ENCODE measurements at places on chromosomes 2 and 18.

DNA sequence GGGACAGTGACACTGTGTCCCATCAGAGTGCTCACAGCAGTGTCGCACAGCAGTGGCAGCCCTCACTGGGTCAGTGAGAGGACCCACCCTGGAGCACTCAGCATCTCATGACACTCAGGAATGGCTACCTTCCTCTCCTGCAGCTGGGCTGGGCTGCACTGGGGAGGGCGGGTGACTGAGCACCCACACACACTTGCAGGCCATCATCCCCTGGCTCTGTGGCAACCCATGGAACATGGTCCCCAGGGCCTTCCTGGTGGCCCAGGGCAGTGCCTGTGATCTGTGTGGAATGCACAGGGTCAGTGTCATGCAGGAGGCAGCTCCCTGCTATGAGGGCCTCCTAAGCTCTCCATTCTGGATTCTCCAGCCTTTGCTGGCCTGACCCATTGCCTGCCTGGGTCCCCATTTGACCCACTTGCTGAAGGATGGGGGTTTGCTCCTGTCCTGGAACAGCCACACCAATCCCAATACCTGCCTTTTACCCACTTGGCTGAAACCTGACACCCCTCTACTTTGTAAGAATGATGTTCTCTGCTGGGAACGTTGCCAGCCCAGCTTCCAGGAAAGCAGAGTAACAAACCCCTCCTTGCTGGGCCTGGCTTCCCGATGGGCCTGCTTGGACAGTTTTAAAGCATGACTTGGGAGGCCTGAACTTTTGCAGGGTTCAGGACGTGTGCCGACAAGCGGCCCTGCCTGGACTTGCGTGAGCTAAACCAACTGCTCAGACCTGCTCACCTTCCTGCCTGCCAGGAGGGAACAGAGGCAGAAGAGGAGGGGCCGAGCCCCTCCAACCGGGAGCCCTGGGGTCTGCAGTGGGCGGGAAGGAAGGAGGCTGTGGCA is 13.7 kb downstream of the HS6ST1 start:
- no peak for DNase-seq

GRCh38 chr2:88692187-88692586 is 714 bp downstream of the RPIA start:
- DNase-seq, result peak; percentile 25

DNA sequence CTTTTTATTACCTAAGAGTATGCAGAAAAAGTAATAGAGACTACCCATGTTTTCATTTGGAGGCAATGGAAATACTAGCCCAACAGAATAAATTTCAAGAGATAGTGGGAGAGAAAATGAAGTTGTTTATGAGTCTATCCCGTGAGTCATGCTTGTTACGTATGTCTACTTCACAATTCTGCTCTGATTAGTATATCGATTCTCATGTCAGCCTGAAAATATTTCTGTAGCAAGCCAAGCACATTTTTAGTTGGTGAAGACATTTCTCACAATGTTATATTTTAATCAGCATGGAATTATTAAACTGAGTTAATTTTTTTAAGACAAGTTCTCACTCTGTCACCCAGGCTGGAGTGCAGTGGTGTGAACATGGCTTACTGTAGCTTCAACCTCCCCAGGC is 346.1 kb downstream of the RPRM start:
- DNase-seq, result no peak

DNA sequence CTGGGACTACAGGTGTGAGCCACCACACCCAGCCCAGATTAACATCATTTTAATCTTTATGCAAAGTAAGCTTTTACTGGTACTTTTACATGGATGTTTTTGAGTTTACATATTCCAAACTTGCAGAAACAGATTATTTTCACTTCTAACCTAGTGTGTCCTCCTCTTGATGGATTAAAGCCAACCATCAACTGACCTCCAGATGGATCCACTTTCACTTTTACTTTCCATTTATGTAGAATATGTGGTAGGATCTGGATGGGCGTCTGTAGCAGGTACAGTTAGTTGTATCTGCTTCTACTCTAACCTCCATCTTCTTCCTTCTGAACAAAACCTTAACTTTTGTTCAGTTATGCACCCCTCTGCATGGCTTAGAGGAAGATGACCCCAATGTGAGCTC is 264.1 kb downstream of the CDH20 start:
- DNase-seq, result no peak

- no peak for DNase-seq
Measured at GRCh38 chr2:180021850-180022249, 14.8 kb upstream of the CWC22 start.

DNA sequence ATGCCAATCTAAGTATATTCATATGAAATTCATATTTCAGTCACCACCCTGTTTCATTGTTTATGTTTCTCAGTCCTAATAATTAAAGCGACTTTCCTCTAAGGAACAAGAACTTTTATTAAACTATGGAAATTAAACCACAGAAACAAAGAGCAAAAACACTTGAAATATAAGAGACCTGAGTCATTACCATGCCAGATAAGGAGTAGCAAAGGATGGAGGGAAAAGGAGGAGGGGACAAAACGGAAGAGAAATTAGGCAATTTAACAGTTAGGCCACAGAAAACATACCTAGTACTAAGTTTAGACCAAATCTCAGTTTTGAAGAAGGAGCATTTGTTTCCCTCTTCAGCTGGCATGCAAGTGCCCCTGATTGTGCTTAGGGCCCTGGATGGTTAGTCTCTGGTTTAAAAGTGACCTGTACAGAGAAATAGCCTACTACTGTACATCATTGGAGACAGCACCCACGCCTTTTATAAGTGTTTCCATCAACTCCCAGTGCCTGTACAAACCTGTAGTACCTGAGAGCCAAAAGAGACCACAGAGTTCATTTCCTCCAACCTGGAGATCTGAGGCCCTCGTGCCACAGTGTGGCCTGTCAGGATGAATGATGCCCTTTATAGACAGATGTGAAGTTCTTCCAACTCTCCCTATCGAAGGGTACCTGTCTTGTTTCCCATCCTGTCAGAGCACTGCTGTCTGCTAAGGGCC is 74.5 kb downstream of the SPATS2L start:
- DNase-seq, result no peak

- no peak for DNase-seq
Measured at GRCh38 chr2:88658881-88659537, 31.7 kb upstream of the EIF2AK3 start.

DNA sequence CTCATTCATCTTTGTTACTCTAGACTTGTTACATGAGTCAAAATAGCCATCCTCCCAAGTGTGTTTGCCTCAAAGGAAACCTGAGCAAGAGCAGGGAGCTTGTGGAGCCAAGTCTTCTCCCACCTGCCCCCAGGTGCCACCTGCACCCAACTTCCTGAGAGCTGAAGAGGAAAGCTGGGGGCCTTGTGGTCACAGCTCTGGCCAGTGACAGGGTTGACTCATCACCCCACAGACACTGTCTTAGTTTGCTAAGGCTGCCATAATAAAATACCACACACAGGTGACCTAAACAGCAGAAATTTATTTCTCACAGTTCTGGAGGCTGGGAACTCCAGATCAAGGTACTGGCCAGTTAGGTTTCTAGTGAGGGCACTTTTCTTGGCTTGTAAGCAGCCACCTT is 99.6 kb downstream of the TPGS2 start:
- no peak for DNase-seq

DNA sequence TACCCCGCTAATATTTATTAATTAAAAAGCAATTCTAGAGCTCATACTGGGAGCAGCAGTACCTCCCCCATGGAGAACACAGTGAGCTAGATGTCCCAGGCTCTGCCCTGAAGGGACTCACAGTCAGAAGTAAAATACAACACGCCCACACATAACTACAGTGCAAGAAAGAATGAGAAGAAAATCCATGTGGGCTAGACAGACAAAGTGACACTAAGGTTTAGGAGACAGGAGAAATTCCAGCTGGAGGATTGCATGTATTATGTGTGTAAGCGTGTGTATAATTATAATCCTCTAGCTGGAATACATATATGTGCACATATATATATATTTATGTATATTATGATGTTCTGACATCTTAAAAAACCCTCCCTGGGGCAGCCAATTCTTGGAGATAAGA is 15.7 kb downstream of the SOWAHC start:
- DNase-seq, result no peak

- DNase-seq, result no peak
Measured at GRCh38 chr2:216017365-216017764, 4.0 kb upstream of the MREG start.

GRCh38 chr2:238513346-238513745 is 86.6 kb downstream of the ASB1 start:
- no peak for DNase-seq

DNA sequence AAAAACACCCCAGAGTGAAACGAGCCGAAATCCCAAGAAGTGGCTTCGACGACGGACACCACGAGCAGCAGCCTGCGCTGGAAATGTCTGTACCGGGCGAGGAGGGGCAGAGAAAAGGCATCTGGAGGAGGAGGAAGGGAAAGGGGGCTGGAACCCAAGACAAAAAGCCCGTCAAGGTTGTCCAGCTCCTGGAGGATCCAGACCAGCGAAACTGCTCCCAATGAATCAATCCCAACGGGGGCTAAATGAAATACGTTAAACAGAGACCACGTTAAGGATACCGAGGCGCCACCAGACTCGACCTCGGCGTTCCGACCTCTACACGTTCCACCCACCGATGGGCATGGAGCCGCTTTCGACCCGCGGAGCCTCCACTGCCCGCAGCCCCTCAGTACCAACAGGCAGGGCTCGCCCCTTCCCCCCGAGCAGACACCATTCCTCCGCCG is 400 bp downstream of the CCDC88A start:
- no peak for DNase-seq

DNA sequence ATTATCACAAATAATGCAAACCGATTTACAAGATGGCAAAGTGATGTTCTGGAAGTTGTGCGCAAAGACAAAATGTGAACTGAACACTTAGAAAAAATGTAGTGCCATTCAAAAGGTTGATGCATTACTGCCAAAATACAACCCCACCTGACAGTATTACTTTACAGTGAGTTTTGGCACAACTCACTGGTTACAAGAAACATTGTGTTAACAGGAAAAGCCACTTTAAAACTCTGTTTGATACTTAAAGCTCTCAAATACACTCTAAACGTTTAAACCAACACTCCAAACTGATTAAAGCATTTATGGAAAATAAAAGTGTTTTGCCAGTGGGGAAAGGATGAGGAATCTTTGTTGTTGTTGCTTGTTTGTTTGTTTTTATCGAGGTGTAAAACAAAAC is 173.4 kb upstream of the SATB2 start:
- no peak for DNase-seq

DNA sequence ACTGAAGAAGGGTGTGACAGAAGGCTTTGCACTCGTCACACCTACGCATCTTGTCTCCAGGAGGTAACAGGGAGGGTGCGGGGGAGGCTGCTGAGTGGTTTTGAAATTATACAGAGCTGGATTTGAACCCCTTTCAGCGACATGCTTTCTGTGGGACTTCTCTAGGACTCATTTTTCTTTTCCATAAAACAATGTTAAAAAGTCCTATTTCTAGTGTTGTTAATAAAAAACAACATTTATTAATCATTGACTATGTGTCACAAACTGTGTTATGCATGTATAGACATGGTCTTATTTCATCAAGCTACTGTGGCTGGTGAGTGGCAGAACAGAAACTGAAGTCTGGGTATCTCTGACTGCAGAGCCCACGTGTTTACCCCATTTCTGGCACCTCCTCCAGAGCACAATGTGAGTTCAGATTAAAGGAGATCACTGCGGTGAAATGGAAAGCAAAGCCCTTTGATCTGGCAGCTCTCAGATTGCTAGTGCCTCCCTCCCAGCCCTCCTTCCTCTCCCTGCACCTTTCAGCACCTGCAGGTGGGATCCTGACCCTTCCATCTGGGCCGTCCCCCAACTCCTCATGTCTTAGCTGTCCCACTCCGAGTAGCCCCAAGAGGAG is 315.5 kb upstream of the MYT1L start:
- DNase-seq, result peak; percentile 36

DNA sequence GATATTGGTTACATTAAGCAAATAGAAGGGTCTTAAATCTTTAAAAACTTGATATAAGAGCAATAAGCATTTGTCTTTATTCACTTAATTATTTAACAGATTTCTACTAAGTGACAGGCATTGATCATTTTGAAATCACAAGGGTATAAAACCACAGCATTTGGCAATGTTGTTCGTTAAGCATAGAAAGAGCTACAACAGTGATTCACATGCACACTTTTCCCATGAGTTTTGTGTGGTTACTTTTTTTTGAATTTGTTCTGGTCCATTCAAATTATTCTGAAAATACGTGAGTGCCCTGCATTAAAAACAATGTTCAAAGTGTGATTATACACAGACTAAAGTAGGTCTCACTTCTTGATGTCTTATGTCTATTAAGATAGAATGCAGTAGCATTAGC is 52.2 kb downstream of the LYPD6B start:
- DNase-seq, result no peak

GRCh38 chr2:127575185-127575765 is 39.8 kb downstream of the MYO7B start:
- DNase-seq, result peak; percentile 11

GRCh38 chr2:72895759-72896281 is 8.6 kb downstream of the SPR start:
- DNase-seq, result no peak

- DNase-seq, result no peak
Measured at GRCh38 chr2:199384043-199384442, 73.7 kb downstream of the SATB2 start.

DNA sequence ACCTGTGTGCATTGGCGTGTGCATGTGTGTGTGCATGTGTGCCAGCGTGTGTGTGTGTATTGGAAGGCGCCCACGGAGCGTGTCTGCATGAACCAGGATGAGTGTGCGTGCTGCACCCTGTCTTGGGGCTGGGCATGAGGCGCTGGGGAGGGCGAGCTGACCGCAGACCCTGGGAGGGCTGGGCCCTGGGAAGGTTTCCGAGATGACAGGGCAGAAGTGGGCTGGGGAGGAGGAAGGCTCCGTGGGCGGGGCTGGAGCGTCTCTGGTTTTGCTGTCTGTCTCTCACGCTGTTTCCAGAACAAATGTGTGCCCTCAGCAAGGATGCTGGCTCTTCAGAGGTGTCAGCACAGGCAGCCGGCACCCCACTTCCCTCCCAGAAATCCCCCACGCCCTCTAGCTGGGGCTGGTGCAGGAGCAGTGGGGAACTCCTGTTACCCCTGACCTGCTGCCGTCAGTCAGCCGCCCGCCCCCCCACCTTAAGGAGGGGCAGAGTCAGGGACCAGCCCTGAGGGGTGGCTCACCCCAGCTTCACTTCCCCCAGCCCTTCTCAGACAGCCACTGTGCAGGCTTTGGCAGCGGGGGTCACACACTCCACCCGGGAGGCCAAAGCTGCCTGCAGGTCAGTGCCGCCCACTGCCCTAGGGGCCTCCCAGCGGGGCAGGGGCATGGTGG is at the start of gene GPR35:
Gene GPR35, plus strand, starts transcription at position 531 of the 672 bp plus-strand sequence. CDS start 4,473 bp downstream, outside the sequence.
- DNase-seq, result peak; percentile 83

GRCh38 chr2:147327613-147328012 is 517.2 kb upstream of the ACVR2A start:
- DNase-seq, result no peak

DNA sequence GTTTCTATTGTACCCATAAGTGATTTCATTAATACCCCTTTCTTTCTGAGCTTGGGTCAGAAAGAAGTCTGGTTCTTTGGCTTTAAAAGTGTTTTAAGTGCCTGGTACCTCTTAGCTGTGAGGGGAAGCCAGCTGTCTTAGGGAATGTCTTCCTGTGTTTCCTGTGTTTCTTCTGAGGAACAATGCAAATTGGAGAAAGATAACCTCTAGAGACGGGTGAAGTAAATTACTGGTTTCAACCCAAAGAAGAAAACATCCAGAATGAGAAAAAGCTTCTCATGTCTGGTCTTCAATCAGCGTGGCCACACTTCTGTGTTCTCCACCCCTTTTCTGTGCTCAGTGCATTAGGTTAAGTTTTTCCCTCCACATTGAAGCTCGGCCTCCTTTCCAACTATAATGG is 10.2 kb upstream of the CHN1 start:
- no peak for DNase-seq

- no peak for DNase-seq
Measured at GRCh38 chr2:65724336-65724735, 291.9 kb upstream of the SPRED2 start.

Data from activated T-cell treated with anti-CD3 and anti-CD28 coated beads, Interleukin-2, amount 50 U/mL, for 1 hour (primary cell).